Stimulated activated CD8-positive, alpha-beta memory T cell treated with anti-CD3 and anti-CD28 coated beads, Interleukin-4, amount 100 ng/mL, for 4 hours (primary cell): ENCODE measurements at places on chromosomes 5 and 9.

DNA sequence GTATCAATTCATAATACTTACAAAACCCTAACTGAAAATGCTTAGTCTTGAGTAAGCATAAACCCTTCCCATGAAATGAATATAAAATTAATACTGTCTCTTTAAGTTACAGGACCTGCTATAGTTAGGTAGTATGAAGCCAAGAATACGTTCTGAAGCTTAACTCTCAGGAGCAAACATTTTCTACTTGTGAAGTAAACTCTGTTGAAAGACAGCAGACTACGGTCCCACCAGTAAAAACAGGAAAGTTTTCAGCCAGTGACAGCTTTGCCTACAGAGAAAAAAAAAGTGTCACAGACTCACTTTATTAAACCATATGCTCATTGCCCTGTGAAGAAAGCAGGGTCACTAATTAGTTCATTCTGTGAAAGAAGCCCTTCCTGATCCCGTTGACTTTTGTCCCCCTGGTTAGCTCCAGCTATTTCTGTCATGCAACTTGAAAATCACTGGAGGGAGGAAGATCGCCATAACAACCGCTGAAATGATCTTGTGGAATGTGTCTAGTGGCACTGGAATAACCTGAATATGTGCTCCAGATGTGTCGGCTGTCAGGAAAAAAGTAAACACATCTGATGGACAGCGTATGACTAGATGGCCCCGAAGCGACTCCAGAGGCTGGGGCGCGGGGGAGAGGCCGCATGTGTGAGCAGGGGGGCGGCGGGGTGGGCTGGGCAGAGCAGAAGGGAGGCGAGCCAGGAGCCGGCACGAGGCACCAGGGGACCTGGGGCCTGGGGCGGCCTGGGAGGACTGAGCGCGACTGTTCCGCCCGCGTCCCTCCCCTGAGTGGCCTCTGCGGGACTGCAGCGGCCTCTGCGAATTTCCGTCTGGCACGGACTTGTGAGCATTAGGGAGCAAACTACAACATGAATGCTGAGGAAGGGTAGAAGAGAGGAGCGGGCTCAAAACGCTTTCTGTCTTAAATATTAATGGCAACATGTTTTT lies 41.9 kb downstream of the BNC2 start:
- no peak for DNase-seq

- DNase-seq, result no peak
Measured at GRCh38 chr5:131104169-131104808, 60.8 kb downstream of the HINT1 start.

DNA sequence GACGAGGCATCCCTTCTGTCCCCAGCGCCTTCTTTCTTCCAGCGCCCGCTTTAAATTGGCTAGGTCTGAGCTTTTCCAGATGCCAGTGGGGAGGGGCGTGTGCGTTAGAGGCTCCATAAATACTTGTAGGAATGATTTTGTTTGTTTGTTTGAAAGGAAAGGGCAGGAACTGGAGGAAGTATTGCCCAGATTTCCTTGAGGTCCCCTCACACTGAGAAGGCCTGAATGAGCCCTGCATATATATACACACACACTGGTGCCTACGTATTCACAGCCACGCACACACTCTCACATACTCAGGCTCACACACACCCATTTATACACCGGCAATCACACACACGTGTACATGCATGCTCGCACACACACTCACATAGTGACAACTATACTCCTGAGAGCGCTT lies 1.0 kb upstream of the SLIT3 start:
- DNase-seq, result no peak

DNA sequence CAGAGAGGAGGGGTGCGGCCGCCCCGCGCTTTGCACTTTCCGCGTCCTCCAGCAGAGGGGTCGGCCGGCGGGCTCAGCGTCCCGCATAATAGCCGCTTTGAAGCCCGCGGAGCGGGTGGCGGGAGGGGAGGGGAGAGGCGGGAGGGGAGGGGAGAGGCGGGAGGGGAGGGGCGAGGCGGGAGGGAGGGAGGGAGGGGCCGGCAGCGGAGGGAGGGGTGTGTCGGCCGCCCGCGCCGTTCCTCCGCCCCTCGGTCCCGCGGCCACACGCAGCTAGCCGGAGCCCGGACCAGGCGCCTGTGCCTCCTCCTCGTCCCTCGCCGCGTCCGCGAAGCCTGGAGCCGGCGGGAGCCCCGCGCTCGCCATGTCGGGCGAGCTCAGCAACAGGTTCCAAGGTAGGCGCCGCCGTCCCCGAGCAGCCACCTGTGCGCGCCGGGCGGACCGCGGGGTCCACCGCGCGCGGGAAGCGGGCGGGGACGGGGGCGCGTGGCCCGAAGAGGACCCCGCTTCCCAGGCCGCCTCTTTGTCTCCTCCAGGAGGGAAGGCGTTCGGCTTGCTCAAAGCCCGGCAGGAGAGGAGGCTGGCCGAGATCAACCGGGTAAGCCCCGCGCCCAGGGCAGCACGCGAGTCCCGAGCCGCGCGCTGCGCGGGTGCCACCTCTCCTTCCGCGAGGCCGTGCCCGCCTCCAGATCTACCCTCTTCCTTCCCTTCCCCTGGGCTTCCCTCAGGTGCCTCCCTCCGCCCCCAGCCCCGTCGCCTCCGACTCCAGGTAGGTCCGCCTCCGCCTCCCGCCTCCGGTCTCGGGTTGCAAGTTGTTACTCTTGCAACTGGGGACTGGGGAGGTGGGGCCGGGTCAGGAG lies at the start of gene AIF1L:
TSS of gene AIF1L (plus strand) at position 263 of the 857 bp plus-strand sequence. CDS start at position 362, 99 bp downstream.
- no peak for DNase-seq

- no peak for DNase-seq
Measured at GRCh38 chr9:110994771-110995241, 43.5 kb downstream of the LPAR1 start.

DNA sequence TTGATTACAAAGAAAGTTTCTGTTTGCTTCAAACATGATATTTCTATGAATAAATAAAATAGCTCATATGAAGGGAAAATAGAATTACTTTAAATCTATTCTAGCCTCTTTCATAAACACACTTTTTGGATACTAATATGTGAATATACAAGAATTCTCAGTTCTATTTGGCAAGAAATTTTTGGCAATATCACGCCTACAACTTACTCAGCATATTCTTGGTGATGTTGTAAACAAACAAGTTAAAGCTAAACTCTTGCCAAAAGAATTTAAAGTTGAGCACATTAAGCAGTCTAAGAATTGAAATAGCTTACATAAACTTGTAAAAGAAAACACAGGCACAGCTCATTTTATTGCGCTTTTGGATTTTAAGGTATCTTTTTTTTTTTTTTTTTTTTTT lies 209.8 kb downstream of the CDH12 start:
- no peak for DNase-seq

DNA sequence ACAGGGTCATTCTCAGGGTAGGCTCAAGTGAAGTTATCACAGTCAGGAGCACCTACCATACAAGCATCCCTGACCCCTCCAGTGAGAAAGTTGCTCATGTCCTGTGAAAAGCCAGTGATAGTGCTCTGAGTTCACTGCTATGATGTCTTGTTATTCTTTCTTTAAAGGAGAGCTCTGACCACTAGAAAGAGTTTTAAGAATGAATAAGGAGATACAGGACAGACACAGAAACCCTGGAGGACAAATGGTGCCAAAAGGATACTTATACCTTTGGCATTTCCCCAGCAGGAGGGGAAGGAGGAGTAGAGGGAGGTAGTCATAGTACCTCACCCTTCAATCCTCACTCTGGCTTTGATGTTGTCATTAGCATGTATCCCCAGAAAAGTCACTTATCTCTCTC lies 84.0 kb upstream of the AGXT2 start:
- DNase-seq, result no peak

DNA sequence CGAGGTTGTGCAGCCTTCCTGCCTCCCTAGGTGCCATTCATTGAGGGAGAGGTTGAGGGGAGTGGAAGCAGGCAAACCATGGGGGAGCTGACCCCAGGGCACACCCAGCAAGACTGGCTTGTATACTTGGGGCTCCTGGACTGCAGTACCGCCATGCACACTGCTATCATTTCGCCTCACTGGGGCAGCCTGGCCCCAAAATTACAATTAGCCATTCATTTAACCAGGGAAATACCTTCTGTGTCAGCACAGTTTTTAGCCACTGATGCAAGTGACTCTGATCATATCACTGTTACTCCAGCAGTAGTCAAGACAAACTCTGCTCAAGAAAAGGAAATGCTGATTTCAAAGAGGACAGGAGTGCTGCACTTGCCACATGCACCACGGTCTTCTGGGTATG lies 109.7 kb downstream of the TRIO start:
- DNase-seq, result no peak

GRCh38 chr9:75937521-75938258 lies 47.2 kb downstream of the PCSK5 start:
- DNase-seq, result no peak

DNA sequence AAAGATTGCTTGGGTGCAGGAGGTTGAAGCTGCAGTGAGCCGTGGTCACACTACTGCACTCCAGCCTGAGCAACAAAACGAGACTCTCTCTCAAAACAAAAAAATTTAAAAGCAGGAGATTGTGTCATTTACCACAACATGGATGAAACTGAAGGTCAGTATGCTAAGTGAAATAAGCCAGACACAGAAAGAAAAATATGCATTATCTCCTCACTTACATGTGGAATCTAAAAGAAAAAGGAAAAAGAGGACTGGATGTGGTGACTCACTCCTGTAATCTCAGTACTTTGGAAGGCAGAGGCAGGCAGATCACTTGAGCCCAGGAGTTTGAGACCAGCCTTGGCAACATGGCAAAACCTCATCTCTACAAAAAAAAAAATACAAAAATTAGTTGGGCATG lies 146.8 kb upstream of the DAPK1 start:
- no peak for DNase-seq

DNA sequence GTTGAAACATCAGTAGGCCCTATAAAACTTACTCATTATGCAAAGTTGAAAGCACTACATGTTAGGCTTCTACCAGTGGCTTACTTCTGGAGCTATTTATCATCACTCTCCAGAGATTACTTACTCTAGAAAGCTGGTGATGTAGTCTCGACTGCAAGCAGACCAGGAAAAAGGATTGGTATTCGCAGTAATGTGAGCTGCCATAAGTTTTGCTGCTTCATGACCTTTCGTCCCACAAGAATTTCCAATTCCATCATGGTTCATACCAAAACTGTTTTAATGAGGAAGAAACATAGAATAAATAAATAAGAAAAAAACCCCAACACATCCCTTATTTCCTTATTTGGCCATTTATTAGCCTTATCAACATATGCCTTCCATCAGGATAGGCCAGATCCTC lies 181.9 kb downstream of the ADAMTS6 start:
- DNase-seq, result no peak

DNA sequence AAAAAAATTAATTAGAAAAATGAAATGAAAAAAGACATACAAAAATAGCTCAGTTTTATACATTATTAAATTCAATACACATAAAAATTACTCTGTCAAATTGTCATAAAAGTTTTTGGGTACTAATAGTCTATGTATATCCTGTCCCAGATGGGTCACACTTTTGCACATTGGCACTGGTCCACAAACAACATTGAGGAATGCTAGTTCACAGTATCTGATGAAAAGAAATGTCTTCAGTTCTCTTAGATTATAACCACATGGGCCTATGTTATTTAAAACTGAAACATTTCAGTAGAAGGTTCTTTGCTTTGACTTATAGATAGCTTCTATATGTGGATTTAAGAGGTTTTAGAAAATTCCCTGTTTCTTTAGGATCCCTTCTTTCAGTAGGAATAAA lies 39.8 kb downstream of the LNPEP start:
- DNase-seq, result no peak

DNA sequence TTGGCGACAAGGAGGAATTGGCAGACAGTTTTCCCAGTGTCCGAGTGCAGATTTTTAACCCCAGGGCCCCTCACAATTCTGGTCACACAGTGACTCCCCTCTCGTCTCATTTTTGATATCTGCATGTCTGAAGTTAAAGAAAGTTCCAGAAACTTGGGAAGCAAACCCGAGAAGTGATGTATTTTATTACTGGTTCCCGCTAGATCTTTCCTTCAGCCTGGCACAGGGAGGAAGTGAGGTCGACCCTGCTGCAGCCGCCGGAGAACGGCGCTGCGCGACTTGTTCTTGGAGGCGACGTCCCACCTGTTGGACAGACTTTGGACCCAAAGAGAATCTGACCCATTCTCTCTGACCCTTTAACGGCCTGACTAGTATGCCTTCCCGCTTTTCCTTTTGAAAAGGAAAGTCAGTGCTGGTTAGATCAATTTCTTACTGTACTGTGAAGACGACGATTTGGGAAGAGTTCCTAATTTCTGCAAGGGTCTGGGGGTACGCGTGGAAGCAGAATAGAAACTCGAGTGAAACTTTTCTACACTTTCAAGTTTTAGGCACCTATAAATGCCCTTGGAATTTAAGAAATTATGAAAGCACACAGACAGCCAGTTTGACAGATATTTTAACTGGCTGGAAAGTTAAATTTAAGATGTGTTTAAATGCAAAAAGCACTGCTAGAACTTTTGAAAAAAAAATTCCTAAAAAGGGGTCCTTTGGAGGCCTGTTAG lies 744 bp downstream of the OTULIN start:
- DNase-seq, result no peak

GRCh38 chr5:180209137-180209581 lies at the start of gene RASGEF1C:
Gene RASGEF1C (minus strand): TSS chr5:180209211. CDS start chr5:180138052, 71,159 bp downstream.
- no peak for DNase-seq

- no peak for DNase-seq
Measured at GRCh38 chr5:150315245-150315644, 12.5 kb upstream of the ARSI start.

GRCh38 chr5:11941566-11941965 lies 37.3 kb upstream of the CTNND2 start:
- no peak for DNase-seq

GRCh38 chr9:13648676-13649075 lies 369.2 kb upstream of the MPDZ start:
- DNase-seq, result no peak

GRCh38 chr9:78026947-78027346 lies 4.7 kb downstream of the GNAQ start:
- DNase-seq, result no peak

GRCh38 chr5:82466986-82467561 lies 188.9 kb upstream of the RPS23 start:
- DNase-seq, result no peak

DNA sequence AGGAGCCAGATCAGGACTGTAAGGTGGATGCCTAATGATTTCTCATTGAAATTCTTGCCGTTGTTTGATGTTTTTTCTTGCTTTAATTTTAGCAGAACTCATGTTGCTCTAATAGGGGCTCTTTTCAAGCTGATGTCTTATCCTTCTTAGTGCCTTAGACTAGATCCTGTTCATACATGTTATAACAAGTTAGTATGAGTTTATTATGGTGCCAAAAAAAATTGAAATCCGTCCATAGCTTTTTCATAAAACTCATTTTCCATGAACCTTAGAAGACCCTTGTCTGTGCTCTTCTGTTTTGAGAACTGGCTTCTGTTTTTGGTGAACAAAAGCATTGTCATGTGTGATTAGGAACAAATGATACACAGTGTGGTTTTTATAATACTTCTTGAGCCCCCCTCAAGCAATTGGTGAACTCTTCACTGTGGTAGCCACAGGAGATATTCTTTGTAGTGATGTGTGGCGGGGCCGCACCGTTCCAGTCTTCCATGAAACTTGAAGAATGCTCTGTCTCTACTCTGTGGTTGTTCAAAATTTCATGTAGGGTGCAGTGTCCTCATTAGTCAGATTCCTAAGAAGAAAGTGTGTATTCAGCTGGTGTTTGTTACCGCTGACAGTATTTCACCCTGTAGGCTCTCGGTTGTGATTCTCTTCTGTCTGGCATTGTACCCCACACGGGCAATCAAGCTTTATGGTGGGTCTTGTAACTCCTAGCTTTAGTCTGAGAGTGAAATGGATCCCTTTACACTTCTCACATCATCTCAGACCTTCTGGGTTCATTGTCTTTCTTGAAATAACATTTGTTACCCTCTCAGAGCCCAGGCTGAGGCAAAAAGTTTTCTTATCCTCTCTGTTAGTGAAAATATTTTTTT lies 10.7 kb downstream of the OTULIN start:
- DNase-seq, result no peak
